ENCODE measurements at places on chromosomes 11 and 22.
A peak's percentile ranks its signal among the peaks of the same experiment; 100 is the strongest.

- H3K27ac ChIP-seq, result no peak overlapping the region
- no peaks in the 10 kb centered on the region for H3K36me3 ChIP-seq
- no peak for DNase-seq
- H3K27me3 ChIP-seq, result no peaks in the 10 kb centered on the region
- H3K4me3 ChIP-seq, result no peak overlapping the region
- peaks cover 10% of the 10 kb centered on the region for H3K4me1 ChIP-seq
These were observed 6.1 kb upstream of the MUC5AC start for GRCh38 chr11:1151366-1152315.

GRCh38 chr11:72274435-72274834, 30.5 kb upstream of the PHOX2A start:
- no peaks in the 10 kb centered on the region for H3K36me3 ChIP-seq
- DNase-seq, result no peak

DNA sequence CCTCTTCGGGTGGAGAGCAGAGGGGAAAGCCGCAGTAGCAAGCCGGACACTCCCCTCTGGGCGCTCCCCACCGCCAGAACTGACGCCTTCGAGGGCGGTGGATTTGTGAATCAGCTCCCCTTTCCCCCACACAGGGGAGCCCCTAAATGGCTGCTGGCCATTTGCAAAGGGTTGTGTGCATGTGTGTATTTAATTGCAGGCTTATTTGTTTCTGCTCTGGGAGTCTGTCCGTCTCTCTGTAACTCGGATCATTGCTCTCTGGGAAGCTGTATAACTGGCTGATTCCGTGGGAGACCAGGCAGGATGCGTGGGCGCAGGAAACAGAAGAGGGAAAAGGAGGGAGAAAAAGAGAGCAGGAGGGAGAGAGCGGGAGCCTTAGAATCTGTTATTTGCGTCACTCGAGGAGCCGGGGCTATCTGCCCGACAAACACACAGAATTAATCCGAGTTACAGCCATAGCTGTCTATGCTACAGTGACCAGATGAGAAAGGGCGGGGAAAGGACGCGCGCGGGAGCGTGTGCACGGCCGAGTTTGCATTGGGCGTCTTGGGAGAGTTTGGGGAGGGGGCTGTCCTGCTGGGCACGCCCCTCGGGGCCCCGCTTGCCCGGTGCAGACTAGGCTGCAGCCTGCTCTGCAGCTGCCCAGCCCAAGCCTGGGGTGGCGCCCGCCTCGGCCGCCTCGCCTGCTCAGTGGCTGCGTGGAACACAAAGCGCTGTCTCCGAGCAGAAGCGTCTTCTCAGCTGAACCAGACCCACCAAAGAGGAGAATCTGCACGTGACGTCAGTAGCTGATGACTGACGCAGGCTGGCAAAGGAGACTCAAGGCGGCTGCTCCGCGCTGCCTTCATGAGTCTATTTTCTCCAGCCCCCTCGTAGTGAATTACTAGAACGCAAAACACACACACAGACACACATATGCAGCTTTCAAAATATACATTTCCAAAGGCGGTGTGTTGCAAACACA, 105.3 kb upstream of the HSD17B12 start:
- H3K27me3 ChIP-seq, result peaks cover 14% of the 10 kb centered on the region
- no peak overlapping the region for H3K27ac ChIP-seq
- H3K4me1 ChIP-seq, result peaks cover 32% of the 10 kb centered on the region
- peak; percentile 29 for DNase-seq
- no peaks in the 10 kb centered on the region for H3K36me3 ChIP-seq
- H3K4me3 ChIP-seq, result peak overlapping the region; percentile 10

DNA sequence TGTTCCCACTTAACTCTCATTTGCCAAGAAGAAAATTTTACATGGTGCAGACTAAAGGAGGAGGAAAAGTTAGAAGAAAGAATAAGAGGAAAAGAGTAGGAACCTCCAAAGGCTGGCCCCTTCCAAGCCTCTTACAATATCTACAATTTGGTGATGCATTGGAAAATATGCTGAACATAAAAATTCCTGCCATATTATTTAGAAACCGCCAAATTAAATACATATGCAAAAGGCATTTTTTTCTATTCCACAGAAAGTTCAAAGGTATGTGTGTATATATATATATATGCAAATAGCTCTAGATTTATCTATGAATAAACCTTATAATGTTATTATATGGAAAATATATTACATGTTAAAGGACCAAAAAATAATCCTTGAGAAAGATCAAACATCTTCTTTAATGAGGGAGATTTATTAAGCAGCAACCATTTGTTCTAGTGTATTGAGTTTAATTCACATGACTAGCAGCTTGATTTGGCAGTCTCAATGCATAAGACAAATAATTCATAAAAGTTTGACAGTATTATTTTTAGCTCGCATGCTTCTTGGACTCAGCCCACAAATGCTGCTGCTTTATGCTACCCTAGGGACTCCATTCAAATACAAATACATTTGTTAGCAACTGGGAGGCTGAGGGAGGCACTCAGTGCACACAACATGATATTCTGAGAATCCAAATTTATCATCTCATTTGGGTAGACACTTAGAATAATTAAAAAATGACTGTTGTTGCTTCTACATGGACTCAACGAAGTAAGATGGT, 184.9 kb downstream of the SBF2 start:
- H3K4me3 ChIP-seq, result no peak overlapping the region
- peak overlapping the region; percentile 57 for H3K27ac ChIP-seq
- no peak for DNase-seq
- H3K36me3 ChIP-seq, result no peaks in the 10 kb centered on the region

DNA sequence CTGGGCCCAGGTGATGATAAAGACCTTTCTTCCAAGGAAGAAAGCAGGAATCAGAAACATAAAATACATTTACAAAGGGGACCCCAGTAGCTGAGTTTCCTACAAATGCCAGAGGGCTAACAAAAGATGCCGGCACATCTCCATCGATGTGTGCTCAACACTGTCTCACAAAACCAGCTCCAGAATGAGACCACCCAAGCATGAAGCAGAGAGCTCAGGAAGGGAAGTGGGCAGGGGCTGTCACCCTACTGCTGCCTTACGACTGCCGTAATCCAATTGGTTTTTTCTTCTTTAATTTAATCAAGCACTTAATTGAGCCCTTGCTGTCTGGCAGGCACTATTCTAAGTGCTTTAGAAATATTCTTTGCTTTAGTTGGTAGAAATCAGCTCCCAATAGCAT, 26.1 kb downstream of the SMCO4 start:
- no peak overlapping the region for H3K27ac ChIP-seq
- H3K4me1 ChIP-seq, result peaks cover 21% of the 10 kb centered on the region
- no peak overlapping the region for H3K4me3 ChIP-seq
- H3K27me3 ChIP-seq, result no peaks in the 10 kb centered on the region
- DNase-seq, result no peak
- no peaks in the 10 kb centered on the region for H3K36me3 ChIP-seq

GRCh38 chr11:11740836-11741235, 100.9 kb upstream of the USP47 start:
- H3K4me3 ChIP-seq, result no peak overlapping the region
- H3K27ac ChIP-seq, result no peak overlapping the region
- no peaks in the 10 kb centered on the region for H3K27me3 ChIP-seq
- no peak for DNase-seq
- no peaks in the 10 kb centered on the region for H3K4me1 ChIP-seq

DNA sequence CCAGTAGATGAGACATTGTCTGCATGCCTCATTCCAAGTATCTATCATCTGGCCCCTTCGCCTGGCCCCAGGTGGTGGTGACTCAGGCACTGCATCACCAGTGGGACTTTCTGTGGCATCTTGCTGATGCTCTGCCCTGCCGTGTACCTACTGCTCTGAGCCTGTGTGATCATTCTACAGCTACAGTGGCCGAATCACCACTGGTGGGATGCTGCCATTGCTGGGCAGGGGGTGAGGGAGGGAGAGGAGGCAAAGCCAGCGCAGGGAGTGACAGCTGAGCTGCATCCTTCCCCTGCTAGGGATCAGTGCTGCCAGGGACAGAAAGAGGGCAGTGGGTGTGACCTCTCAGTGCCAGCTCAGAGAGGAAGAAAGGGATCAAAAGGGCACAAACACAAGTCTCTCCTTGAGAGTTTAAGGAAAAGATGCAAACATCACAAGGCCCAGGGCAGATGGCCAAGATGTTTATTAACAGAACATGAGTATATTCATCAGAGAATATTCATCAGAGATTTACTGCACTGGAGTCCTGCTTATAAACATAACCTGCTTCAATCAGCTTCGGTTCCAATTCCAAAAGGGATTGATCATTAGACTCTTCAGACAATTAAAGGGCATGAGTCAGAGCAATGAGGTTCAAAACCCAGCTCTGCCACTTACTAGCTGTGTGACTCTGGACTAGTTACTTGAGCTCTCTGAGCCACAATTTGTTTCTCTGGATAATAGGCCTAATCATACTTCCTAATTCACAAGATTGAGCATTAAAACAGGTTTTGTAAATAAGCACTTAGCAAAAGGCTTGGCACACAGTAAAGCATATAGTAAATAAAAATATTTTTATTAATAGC, 109.8 kb downstream of the NAT10 start:
- H3K4me3 ChIP-seq, result no peak overlapping the region
- DNase-seq, result no peak
- peaks cover 7% of the 10 kb centered on the region for H3K4me1 ChIP-seq
- H3K27ac ChIP-seq, result no peak overlapping the region

DNA sequence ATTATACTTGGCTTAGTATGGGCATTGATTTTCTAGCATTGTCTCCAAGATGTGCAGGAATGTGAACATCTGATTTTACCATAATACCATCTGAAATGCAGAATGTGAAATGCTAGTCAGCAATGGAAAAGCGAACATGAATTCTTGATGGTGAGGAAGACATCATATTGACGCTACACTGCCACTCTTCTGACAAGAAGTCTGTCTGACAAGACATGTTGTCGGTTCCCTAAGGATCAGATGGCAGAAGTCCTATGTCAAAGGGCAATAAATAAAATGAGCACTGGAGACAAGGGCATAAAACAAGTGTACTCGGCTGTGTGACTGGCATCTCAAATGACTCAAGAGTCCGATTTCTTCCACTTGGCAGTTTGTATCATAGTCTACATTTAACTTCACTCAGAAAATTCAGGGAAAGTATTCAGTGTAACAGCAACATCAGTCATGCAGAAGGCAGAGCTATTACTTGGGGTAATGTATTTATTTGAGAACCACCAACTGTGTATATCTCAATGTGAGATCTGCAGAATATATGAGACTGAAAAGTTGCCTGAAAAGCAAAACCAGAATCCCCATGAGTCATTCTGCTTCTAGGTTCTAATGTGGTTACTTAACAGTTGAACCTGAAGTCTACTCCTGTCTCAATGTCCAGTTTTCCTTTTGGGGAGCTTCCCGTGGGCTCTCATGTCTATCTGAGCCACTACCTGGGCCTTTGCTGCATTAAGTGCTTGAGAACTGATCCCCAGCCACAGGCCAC, 51.5 kb downstream of the SLC17A6 start:
- no peak overlapping the region for H3K4me3 ChIP-seq
- H3K27me3 ChIP-seq, result no peaks in the 10 kb centered on the region
- H3K4me1 ChIP-seq, result no peaks in the 10 kb centered on the region
- no peak overlapping the region for H3K27ac ChIP-seq
- DNase-seq, result no peak

DNA sequence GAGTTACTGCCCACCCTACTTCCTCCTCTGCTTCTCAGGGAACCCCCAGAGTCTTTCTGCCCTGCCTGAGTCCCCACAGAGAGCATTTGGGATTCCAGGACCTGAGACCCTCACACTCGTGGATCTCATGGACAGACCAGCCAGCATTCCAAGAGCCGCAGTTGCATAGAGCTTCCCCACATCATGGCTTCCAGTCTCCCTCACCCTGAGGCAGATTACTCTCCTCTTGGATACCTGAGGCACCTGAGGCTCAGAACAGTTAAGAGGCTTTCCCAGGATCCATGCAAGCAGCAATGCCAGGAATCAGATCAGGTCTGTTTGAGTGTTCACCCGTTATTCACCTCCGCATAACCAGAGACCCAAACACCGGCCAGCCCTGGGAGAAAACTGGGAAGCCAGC, 102.2 kb downstream of the TRIM29 start:
- no peaks in the 10 kb centered on the region for H3K27me3 ChIP-seq
- no peak overlapping the region for H3K4me3 ChIP-seq
- H3K36me3 ChIP-seq, result no peaks in the 10 kb centered on the region
- H3K4me1 ChIP-seq, result no peaks in the 10 kb centered on the region
- H3K27ac ChIP-seq, result no peak overlapping the region

DNA sequence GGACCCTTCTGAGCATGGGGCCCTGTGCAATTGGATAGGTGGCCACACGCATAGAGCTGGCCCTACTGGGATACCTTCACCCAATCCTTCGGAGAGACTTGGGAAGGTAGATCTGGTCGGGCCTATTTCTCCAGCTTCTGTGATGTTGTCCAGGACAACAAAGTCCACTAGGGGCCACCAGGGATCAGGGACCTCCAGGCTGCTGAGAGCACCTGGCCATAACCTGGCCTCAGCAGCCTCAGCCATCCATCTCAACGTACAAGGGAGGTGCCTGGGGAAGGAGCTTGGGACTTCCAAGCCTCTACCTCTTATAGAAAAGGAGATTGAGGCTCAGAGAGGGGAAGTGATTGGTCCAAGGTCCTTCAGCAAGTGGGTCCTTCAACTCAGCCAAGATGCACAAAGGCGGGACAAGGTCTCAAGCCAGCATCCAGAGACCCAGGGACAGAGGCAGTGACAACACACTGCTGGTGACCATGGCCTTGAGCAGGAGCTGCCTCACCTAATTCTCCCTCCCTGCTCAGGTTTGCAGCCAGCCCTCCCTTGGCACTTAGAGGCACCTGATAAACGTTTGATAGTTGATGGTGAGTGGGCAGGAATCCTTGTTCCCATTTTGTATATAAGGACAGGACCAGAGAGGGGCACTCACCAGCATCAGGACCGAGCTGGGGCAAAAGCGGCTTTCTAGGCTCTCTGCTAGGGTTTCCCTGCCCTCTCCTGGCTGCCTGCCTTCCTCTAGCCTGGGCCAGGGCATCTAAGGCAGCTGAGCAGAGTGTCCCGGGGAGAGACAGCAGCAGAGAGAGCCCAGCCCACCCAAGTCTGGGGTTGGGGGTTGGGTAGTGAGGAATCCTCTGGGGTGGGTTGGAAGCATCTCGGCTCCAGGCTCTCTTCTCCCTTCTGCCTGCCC, 4.5 kb downstream of the RAC2 start:
- no peaks in the 10 kb centered on the region for H3K27me3 ChIP-seq
- no peak overlapping the region for H3K27ac ChIP-seq
- no peaks in the 10 kb centered on the region for H3K4me1 ChIP-seq
- DNase-seq, result no peak
- H3K4me3 ChIP-seq, result no peak overlapping the region

- no peak for DNase-seq
- no peaks in the 10 kb centered on the region for H3K36me3 ChIP-seq
- H3K4me3 ChIP-seq, result no peak overlapping the region
- H3K27ac ChIP-seq, result peak overlapping the region; percentile 88
These were observed 12.5 kb upstream of the MB start for GRCh38 chr22:35629406-35630216.

GRCh38 chr22:49948116-49948957, 12.2 kb upstream of the PIM3 start:
- no peaks in the 10 kb centered on the region for H3K27me3 ChIP-seq
- peak overlapping the region; percentile 89 for H3K27ac ChIP-seq
- peaks cover 49% of the 10 kb centered on the region for H3K4me1 ChIP-seq
- H3K4me3 ChIP-seq, result no peak overlapping the region
- H3K36me3 ChIP-seq, result no peaks in the 10 kb centered on the region

Measured in vagina (tissue), 2 donors.